ENCODE measurements at places on chromosomes 3 and 15.

DNA sequence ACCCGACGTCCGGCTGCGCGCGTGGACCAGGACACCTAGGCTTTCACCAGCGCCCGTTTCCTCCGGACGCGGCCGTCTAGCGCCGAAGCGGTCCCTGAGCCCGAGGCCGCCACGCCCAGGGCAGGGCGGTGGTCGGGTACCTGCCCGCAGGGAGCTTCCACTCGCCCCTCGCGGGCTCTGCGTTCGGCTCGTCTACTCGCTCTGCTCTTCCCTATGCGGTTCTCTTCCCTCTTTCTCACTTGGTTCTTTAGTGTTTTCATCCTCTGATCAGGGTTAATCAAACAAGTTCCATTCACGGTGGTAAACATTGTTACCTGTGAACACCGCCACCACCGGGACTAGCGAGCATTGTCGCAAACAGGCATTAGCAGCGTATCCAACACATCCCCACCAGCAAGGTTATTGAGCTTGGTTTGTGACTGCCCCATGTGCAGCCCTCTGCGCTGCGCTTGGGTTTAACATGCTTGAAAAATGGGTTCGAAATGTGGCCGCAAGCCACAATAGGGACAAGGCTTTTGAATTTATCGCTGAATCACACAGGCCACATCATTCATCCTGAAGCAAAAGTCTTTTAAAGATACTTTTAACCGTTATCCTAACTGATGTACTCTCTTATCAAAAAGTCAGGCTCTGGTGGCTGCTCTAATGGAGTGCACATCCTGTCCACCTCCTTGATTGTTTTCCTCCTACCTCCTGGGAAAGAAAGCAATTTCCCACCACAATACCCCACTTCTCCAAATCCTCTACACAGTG lies 843 bp upstream of the CD47 start:
- ATAC-seq = no peak

DNA sequence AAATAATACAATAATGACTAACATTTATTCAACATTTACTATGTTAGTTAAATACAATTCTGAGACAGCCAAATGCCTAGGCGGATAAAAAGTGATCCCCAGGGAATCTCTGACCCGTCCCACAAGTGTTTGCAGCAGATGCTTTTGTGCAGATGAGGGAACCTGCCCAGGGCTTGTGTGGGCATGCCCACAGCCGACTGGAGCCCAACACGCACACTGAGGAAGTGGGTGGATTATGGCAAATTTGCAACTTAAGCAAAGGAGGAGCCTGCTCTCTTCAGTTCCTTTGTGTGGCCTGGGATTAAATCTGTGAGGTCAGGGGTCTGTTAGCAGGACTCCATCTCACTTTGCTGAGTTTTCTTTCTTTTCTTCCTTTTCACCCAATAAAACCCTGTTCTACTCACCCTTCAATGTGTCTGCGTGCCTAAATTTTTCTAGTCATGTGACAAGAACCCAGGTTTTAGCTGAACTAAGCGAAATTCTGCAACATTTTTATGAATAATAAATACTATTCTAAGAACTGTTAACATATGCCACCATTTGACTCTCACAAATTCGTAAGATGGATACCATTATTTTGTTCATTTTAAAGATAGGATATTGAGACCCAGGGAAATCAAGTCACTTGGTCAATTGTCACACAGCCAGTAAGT lies 13.9 kb upstream of the RTP1 start:
- no peak for ATAC-seq

- no peak for ATAC-seq
Measured at GRCh38 chr3:277873-278272, 81.3 kb downstream of the CHL1 start.

DNA sequence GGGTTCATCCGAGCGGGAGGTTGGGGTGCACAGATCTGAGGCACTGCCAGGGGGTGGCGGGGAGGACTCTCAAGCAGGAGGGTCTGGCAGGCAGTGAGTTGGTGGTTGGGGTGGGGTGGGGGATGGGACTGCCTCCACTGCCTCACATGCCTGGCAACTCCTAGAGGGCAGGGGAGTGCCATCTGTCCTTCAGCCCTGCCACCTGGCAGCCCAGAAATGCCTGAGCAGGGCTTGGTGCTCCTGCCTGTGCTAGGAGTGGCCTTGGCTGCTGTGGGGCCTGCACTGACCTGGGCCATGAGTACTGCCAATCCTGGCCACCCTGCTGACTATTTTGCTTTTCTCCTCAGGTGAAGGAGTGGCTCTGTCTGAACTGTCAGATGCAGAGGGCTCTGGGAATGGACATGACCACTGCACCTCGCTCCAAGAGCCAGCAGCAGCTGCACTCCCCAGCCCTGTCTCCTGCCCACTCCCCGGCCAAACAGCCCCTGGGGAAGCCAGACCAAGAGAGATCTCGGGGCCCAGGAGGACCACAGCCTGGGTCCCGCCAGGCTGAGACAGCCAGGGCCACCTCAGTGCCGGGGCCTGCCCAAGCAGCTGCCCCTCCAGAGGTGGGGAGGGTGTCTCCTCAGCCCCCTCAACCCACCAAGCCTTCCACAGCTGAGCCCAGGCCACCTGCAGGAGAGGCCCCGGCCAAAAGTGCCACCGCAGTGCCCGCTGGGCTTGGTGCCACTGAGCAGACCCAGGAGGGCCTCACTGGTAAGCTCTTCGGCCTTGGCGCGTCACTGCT lies 32.0 kb upstream of the APEH start:
- no peak for ATAC-seq
